Daoy (cell line): ENCODE measurements at places on chromosomes 11 and 22.
A peak's percentile ranks its signal among the peaks of the same experiment; 100 is the strongest.

DNA sequence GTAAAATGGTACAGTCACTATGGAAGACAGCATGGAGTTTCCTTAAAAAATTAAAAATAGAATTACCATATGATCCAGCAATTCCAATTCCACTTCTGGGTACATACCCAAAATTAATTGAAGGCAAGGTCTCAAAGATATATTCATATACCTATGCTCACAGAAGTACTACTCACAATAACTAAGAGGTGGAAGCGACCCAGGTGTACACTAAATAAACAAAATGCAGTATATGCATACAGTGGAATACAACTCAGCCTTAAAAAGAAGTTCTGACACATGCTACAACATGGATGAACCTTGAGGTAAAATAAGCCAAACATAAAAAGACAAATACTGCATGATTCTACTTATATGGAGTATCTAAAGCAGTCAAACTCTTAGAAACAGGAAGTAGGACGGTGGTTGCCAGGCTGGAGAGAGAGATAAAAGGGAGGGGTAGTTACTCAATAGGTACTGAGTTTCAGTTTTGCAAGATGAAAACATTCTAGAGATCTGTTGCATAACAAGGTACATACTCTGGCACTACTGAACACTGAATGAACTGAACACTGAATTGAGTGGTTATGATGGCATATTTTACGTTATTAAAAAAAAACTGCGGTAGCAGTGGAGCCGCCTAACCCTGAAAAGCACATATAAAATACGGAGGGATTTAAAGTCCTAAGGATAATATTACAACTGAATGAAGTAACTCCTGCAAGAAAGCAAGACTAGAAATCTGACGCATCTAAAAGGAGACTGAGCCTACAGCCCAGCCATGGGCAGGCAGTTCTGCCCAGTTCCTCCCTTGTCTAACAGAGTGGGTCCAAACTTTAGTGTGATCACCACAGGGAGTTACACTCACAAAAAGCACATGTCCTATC lies 12.8 kb downstream of the DGCR2 start:
- DNase-seq = no peak

DNA sequence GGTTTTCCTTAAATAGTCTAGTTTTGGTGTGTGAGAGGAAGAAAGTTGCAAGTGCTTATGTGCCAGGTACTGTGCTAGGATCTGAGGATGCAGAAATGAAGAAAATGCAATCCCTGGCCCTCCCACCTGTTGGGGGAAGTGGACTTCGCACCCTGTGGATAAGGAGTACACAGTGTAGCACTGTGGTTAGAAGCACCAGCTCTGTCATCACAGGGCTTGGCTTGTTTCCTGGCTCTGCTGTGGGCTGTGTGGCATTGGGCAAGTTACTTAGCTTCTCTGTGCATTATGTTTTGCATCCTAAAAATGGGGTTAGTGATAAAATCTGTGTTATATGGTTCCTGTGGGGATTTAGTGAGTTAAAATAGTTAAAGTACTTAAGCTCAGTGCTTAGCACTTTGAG lies 68.2 kb downstream of the ENDOD1 start:
- no peak for DNase-seq

GRCh38 chr11:80432057-80432456 lies 991.2 kb upstream of the TENM4 start:
- DNase-seq = no peak

DNA sequence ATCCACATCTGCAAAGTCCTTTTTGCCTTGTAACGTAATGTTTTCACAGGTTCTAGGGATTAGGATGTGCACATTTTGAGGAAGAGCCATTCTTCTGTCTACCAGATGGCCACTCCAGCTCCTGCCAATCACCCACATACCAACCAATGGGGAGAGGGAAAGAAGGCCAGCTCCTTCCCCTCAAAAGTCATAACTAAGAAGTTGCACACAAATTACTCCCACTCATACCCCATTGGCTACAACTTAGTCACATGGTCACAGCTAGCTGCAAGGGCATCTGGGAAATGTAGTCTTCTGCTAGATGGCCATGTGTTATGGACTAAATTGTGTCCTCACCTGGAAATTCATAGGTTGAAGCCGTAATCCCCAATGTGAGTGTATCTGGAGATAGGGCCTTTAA lies 15.4 kb upstream of the MYOD1 start:
- peak; percentile 13 for DNase-seq

DNA sequence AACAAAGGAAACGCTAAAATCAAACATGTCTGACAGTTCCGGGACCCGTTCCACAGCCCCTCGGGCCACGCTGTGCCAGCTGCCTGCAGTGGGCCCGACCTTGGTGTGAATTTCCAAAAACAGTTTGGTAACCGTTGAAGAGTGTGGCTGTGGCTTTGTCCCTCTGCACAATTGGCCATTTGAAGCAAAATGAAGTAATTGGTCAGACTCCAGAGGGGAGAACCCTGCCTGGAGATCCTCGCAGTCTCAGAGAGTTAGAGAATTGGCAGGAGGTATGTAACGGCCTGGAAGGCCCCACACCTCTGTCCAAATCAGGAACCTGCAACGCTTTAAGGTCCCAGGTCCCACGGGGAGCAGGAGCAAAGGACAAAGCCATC lies 26.3 kb downstream of the TRMU start:
- DNase-seq = no peak

GRCh38 chr11:17561111-17561415 lies 14.0 kb downstream of the OTOG start:
- DNase-seq = no peak

GRCh38 chr22:44605486-44605885 lies 96.5 kb upstream of the PRR5 start:
- DNase-seq = no peak

- no peak for DNase-seq
Measured at GRCh38 chr11:68958211-68958610, 22.6 kb downstream of the MRGPRD start.

- peak; percentile 69 for DNase-seq
Measured at GRCh38 chr22:46297151-46297812, 612 bp downstream of the GTSE1 start.

- no peak for DNase-seq
Measured at GRCh38 chr22:46073683-46074504, 76.4 kb upstream of the PPARA start.

- DNase-seq = no peak
Measured at GRCh38 chr11:76629116-76629852, 41.3 kb downstream of the LRRC32 start.

DNA sequence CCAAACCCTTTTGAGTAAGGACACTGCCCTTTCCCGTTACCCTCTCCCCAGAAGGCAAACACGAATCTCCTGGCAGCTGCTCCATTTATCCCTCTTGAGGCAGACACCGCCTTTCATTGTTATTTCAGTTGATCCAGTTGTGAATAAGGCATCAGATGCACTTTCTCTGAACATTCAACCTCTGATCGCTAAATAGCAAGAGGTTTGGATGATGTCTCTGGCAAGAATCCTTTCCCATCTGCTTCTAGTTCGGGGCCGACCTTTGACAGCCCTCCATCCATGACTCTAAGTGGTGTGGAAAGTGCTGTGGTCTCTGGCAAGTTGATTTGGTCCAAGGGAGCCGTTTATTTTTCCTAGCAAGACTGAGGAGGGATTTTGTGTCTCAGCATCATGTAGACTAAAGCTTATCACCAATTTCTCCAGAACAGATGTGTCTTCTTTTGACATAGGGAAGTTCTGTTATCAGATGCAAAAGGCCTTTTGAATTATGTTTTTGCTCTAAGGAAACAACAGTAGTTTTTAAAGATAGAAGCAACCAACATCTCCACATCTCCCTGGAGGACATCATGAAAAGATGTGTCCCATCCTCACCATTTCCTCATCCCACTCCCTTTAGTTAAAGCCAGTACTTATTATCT lies 123.6 kb downstream of the CCDC34 start:
- DNase-seq = peak; percentile 46

- no peak for DNase-seq
Measured at GRCh38 chr11:109680127-109680526, 258.1 kb downstream of the C11orf87 start.

GRCh38 chr11:126739499-126740145 lies 260.9 kb downstream of the KIRREL3 start:
- no peak for DNase-seq

GRCh38 chr22:19629720-19630419 lies 84.4 kb upstream of the SEPTIN5 start:
- DNase-seq = peak; percentile 77

DNA sequence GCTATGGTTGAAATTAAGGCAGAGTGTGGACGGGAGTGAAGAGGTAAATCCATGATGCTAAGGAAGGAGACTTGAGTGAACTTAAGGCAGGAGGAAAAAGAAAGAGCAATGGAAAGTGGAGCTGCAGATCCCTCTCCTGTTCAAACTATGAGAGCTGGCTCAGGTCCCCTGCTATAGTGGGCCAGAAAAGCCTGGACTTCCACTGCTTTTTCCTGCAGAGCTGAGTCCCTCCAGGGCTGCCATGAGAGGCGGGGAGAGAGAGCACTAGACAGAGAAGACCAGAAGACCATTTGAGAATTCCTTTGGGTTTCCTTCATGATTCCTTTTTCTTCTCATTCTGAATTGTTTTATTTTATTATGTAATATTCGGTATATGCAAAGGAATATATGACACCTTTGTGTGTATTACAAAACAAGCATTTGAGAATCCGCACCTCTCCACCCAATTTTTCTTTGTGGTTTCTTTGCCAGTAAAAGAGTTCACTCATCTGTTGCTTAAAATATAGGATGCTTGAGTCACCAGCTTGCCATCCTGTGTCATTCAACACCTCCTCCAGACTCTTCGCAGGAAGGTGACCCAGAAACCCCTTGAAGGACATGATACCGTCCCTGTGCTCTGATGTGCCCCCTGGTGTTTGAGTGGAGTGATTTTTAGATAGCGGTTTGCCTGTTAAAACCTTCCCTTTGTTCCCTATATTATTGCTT lies 24.4 kb downstream of the SREBF2 start:
- DNase-seq = peak; percentile 86

DNA sequence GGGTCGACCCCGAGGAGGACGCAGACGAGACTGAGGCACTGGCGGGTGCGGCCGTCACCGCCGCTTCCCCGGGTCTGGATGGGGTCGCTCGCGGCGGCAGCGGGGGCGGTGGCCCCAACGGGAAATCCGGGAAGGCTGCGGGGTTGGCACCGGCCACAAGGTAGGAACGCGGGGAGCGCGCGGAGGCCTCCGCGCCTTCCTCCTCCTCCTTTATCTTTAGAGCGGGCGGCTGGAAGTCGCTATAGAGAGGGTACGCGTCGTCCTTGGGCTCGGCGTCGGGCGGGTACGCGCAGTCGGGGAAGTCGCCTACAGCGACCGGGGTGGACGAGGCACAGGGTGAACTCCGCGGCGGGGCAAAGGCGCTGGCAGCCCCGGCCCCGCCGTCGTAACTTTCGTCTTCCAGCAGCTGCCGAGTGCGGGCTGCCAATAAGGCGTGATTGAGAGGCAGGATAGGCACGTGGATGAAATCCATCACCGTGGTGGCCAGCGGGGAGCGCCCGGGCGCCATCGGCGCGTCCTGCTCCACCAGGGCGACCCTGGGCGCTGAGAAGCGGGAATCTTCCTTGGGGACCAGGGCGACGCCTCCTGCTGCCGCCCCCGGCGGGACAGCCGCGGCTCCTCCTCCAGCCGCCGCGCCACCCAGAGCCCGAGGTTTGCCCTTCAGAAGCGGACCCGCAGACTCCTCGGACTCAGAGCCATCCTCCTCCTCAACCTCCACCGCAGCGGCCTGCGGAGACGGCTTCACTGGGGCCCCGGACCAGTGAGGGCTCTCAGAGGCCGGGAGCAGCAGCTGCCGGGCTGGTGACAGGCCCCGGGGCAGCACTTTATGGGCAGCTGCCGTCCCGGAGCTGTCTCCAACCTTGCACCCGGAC lies 1.7 kb downstream of the PGR start:
- DNase-seq = peak; percentile 1

GRCh38 chr11:133811850-133812685 lies 33.2 kb downstream of the SPATA19 start:
- no peak for DNase-seq

GRCh38 chr22:38272373-38273134 lies at the start of gene TMEM184B:
Gene TMEM184B, minus strand, starts transcription at chr22:38273010. Its CDS starts 25,049 bp downstream, at chr22:38247961.
- DNase-seq = peak; percentile 81

DNA sequence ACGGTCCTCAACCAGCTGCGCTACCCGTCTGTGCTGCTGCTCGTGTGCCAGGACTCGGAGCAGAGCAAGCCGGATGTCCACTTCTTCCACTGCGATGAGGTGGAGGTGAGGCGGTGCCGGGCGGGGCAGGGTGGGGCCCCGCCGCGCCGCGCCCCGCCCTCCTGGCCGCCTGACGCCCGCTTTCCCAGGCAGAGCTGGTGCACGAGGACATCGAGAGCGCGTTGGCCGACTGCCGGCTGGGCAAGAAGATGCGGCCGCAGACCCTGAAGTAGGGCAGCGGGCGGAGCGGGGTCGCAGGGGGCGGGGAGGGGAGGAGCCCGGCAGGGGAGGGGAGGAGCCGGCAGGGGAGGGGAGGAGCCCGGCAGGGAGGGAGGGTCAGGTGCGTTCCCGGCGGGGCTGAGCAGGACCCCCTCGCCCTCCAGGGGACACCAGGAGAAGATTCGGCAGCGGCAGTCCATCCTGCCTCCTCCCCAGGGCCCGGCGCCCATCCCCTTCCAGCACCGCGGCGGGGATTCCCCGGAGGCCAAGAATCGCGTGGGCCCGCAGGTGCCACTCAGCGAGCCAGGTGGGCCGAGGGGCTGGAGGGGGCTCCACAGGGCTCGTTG lies 14.7 kb downstream of the EPS8L2 start:
- DNase-seq = peak; percentile 52

DNA sequence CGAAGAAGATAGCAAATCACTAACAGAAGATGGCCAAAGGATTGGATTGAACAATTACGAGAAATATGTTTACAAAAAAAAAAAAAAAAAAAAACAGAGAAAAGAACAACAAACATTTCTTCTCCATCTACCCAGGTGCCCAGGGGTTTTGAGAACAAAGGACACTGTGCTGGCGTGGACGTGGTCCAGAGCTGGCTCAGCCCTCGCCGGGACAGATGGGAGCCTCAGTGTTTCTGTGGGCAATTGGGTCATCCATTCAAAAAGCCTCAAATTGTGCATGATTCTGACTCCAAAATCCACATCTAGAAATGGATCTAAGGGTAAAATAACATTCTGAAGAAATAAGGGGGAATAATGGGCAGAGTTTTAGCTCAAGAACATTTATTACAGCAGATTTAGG lies 63.1 kb downstream of the DHCR7 start:
- no peak for DNase-seq

GRCh38 chr11:74057249-74058151 lies 48.6 kb upstream of the UCP3 start:
- DNase-seq = no peak

DNA sequence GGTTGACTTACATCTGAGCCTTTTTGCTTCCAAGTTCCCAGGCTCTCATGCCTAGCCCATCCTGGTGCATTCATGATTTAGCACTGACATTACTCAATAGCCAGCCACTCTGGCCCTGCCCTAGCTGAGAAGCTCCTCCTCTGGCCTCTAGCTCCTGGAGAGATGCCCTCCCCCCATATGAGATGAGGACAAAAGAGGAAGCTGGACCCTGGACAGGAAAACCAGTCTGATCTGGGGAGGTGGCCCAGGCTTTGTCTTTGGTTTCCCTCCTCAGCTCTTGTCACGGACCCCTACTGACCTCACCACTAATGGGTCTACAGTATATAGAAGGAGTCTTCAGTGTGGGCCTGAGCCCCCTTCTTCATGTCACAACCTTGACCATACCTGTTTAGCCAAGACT lies 3.0 kb downstream of the RHOG start:
- no peak for DNase-seq
